ENCODE measurements at places on chromosomes 13 and 19.

DNA sequence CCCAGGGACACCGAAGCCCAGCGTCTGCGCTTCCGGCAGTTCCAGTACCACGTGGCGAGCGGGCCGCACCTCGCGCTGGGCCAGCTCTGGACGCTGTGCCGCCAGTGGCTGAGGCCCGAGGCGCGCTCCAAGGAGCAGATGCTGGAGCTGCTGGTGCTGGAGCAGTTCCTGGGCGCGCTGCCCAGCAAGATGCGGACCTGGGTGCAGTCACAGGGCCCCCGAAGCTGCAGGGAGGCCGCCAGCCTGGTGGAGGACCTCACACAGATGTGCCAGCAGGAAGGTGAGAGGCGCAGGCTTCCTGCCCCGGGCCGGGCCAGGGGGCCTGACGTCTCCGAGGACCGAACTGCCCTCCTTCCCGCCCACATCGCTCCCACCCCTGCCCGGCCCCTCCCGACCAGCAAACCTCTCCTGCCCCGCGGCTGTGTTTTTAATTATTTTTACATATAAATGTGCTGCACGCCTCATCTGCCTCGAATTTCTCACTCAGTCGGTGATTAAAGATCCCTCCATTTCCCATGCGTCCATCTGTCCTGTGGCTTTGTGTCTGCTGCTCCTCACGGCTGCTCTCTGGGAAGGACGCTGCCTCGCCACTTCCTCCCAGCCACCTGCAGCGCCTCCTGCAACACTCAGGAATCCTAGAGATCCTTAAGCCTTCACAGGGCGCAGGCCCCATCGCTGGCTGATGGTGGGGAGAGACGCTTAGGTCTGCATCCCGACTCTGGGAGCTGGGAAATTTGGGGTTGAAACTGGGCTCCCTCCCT lies 4.3 kb downstream of the ZSCAN1 start:
- no peak for DNase-seq

DNA sequence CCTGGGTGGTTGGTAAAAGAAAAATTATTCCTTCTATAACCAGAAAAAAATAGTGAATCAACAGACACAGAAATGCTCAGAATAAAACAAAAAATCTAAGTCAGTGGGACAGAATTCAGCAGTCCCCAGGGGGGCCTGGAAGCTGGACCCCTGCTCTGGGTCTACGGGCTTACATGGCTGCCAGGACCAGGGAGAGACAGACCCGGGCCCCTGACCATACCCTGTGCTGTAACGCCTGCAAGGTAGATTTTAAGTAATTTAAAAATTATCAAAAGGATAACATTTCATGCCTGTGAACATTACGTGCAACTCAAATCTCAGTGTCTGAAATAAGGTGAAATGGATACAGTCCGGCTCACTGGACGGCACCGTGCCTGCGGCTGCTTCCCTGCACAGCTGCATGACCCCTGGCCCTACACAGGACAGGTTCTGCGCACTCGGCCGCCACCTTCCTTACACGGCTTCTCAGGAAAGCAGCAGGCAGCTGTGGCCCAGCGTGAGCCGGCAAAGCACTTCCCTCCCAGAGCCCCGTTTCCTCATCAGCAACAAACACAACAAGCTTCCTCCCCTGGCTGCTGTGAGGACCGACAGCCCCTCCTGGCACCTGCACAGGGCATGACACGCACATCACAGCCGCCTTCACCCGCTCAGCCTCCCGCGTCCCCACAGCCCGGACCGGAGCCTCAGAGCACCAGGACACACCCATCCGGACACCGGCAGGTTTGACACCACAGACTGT lies 22.2 kb downstream of the RASA3 start:
- DNase-seq = no peak

DNA sequence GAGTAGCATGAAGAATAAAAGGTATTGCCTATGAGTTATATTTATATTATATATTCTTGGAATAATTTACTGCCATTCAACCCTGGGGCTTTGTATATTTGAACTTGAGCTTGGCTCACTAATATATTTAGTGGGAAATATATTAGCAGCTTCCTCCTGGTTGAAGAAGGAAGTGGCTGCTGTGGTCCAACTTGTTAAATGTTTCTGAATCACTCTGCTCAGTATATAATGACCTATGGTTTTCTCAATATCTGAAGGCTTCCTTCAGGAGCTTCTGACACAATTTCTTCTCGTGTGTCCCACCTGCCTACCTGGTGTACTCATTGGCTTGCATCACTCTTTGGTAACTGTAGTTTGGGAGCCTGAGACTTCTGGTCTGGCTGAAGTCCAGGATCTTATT lies 646.4 kb downstream of the TBC1D4 start:
- no peak for DNase-seq

DNA sequence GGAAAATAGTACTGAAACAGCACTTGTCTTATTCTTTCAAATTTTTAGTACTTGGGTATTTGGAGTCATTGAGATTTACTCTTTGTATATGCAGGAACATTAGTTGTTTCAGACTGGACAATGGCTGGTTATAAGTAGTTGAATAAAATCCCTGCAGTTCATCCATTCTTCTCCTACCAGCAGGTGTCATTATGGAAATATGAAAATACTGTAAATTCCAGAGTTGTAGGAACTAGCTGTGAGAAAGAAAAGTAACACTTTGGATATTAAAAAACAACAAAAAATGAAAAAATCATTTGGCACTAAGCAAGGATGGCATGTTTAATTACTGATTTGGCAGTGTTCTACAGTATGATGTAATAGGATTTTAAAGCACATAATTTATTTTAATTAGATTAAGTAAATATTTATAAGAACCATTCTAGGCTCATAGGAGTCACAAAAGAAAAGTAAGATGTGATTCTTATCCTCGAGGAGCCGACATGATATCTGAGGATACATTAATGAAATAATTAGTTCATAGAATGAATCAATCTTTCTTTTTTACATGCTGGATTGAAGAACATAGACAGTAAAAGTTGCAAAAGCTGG lies 155.3 kb downstream of the KCNRG start:
- no peak for DNase-seq

DNA sequence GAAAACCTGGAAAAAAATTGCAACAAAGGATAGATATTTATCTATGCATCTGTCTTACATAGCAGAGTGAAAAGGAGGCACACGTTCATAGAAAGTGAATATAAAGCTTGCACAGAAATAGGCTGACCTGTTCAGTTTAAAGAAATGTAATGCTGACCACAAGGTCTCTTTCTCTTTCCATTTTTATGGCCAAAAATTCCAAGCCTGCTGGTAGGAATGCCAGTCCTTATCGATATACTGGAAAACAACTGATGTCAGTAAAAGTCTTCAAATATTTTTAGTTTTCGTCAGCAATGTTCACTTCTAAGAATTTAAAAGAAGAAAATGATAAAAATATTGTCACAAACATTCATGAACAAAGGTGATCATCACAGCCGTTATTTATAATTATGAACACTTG lies 59.0 kb upstream of the MCF2L start:
- DNase-seq = no peak

- DNase-seq = no peak
Measured at GRCh38 chr13:112889351-112890290, 79.4 kb upstream of the MCF2L start.

DNA sequence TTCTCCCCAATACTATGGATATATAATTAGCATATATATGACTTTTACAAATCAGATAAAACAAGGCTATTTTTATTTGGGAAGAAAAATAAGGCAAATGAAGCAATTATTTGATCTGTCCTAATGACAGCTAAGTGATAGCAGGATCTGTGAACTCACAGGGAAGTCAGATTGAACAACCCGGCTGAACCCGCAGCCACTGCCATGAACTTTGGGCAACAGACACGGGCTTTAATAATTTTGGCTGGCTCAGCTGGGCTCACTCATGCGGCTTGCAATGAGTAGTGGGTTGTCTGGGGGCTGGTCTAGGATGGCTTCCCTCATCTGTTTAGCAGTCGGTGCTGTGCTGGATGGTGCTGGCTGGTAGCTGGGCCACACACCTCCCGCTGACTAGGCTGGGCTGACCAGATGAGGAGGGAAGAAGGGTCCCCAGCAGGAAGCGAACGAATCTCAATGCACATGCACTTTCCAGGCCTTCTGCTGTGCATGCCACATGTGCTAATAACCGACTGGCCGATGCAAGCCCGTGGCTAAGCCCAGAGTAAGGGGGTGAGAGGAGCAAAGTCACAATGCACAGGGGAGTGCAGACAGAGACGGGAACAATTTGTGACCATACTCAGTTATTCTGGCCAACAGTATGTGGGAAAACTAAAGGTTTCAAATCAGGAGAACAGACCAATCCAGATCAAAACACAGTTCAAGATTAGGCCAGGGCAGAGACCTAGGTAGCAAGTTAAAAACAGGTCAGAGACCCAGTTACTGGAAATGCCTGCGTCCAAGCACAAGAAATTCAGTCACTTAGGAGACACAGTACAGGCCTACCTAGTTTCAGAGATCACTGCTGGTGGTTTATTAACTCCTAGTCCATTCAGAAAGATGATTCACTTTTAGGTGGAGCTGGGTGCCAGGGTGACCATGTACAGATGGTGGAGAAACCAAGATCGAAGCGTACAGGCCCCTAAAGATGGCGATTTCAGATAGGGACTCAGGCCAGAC lies 22.3 kb downstream of the CRYL1 start:
- no peak for DNase-seq

DNA sequence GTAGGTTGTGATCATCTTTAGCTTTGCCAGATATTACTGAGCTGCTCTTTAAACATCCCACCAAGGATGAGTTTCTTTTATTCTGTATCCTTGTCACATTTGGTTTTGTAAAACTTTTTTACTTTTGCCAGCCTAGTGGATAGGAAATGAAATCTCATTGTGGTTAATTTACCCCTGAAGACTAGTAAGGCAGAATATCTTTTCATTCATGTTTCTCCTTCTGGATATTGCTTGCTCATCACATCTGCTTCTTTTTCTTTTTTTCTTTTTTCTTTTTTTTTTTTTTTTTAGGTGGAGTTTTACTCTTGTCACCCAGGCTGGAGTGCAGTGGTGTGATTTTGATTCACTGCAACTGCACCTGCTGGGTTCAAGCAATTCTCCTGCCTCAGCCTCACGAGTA lies 31.3 kb downstream of the SIPA1L3 start:
- no peak for DNase-seq

- DNase-seq = no peak
Measured at GRCh38 chr13:79799059-79799867, 318.3 kb downstream of the NDFIP2 start.

DNA sequence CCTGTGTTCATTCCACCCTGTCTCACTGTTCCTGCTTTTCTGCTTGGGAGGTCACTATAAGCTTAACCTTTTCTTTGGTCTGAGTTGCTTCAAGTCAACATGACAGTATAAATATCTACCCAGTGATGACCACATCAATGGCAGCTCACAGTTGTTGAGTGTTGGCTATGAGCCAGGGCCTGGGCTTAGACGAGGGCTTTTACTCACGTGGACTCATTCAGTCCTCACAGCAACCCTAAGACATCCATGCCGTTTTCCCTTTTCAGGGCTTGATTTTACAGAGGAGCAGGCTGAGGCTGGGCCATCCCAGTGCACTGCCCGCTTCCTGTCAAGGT lies 10.2 kb upstream of the CCDC97 start:
- no peak for DNase-seq

DNA sequence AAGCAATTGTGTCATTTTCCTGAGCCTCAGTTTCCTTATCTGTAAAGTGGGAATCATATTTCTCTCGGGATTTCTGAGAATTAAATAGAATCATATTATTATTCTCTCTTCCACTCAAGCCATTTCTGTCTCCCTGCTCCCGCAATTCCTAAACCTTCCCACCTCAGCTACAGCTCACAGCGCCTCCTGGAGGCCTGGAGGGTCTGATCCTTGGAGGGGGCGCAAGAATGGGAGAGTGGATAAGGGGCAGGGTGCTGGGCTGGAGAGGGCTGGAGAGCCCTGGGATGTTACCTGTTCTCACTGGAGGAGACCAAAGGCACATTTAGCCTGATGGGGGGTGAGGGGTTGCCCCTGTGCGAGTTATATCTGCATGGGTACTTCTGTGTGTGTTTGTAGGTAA lies 31.1 kb upstream of the CYP2S1 start:
- DNase-seq = no peak

- no peak for DNase-seq
Measured at GRCh38 chr13:39353988-39354387, 249.0 kb downstream of the LHFPL6 start.
